B cell (primary cell): ENCODE measurements at places on chromosomes 16 and 17.
A peak's percentile ranks its signal among the peaks of the same experiment; 100 is the strongest.

DNA sequence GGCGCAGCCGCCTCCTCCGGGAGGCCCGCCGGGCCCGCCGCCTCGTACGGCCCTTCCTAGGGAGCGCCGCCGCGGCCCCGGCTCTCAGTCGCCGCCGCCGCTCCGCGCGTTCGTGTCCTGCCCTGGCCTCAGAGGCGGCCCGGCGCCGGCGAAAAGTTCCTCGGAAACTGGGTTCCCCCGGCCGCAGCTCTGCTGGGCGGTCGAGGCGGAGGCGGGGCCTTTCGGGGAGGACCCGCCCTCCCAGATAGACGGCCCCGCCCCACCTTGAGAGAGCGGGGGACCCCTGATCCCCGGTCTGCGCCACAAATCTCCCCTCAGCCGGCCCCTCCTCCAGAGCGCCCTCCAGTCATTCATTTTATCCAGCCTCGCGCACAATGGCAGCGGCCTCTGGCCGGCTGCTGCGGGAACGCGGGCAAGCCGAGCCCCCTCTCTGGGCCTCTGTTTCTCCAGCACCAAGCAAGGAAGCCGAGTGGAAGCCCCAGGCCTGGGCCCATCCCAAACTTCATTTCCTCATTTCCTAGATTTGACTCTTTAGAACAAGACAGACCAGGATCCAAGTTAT, at the start of gene SREBF1:
Gene SREBF1, minus strand, starts transcription at position 169 of the 562 bp plus-strand sequence. CDS start 169 bp downstream, outside the sequence.
- DNase-seq: peak; percentile 80

GRCh38 chr17:68763562-68763961, 162.4 kb upstream of the FAM20A start:
- DNase-seq: no peak

- no peak for DNase-seq
Measured at GRCh38 chr17:77825621-77826020, 132.9 kb upstream of the TNRC6C start.

DNA sequence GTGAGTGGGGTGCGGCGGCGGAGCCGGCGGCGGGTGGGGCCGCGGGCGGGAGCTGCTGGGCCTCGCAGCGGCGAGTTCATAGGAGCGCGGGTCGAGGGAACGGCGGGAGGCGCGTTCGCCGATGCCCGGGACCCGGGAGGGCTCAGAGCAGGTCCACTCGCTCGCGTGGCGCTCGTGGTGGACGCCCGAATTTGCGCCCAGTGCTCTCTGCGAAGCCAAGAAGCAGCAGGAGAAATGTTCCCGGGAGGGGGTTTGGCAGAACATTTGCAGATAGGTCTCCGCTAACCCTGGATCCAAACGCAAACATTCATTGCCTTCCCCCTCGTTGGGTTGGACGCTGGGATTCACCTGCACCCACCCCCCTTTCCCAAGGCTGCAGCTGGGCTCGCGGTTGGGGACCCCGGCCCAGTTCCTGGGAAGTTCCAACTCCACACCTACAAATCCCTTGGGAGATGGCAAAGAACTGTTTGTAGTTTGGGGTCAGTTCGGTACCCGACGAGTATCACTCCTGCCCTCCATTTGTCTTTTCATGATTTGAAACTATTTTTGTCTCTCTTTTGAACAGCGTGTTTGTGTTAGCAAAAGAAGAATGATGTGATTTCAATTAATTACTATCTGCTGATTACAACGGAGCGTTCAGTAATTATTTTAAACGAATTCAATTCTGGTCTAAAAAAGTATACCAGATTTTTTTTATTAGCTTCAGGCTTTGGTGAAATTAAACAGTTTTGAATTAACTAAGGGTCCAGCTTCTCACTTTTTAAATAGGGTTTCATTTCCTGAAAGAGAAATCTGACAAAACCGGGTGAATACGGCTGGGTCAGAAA, 2.3 kb downstream of the NTN1 start:
- DNase-seq: peak; percentile 32

DNA sequence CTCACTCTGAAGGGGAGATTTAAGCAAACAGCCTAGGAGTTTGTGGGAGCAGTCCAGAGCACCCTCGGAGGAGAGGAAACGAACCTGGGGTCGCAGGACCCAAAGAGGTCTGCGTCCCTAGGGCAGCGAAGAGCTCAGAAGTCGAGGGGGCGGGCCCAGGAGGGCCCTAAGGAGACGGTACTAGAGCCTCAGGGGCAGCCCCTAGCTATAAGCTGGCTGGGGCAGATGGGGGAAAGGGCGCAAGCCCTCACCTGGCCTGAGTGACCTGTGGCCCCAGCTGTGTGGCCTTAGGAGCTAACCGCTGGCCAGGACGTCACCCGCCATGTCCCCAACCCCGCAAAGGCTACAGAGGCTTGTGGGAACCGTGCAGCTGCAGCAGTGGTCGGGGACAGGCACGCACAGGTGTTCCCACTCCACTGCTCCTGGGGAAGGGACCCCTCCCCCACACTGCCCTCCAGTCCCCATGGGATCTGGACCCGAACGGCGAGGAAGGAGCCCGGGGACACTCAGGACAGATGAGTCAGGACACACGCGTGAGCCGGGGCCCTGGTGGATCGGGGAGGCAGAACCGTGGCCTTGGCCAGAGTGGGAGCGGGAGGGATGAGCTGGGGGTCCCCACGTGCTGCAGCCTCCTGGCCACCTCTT, 2.0 kb upstream of the CTRB2 start:
- DNase-seq: no peak

DNA sequence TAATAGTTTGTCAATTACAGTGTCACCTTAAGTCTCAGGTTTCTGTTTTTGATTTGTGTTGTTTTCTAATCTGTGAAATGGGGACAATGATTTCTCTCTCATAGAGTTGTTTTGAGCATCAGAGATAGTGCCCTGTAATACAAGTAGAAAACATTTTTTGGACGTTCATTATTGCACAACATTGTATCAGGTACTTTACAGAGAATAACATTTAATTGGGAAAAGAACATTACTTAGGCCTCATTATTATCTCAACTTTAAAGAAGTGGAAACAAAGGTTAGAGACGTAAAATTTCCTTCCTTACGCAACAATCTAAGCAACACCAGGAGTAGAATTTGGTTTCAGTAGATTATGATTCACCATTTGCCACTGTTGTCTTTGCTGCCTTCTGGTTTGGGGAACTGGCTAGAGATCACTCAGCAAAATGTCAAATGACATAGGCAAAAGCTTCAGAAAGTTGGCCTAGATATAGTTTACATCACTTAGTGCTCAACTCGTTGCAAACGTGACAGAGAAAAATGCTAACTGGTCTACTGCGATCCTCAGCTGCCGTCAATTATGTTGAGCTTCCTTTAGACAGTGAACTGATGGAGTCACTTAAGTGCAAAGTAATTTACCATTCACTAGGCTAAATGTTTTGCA, 1026.8 kb downstream of the CDH11 start:
- DNase-seq: no peak

- no peak for DNase-seq
Measured at GRCh38 chr16:85258166-85258565, 145.9 kb upstream of the CIBAR2 start.
